NCI-H1092 (cell line): ENCODE measurements at places on chromosomes 6 and 20.

- DNase-seq = no peak
These were observed 695.0 kb downstream of the COL12A1 start for GRCh38 chr6:74510878-74511277.

- no peak for DNase-seq
These were observed 371.6 kb downstream of the BCKDHB start for GRCh38 chr6:80478030-80478429.

DNA sequence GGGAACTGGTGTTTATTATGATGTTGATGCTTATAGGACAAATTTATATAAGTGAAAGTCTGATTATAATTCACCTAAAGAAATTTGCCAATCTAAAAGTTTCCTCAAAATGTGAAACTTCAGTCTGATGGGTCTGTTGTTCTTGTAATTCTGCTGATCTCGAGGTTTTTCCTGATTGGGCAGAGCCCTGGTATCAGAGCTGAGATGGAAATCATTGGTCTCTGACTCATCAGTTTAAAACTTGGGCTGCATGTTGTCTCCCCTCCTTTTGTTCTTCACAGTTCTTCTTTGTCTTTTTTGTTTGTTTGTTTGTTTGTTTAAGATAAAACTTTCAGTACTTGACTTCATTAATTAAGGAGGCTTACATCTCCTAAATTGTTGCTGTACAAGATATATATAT lies 5.9 kb downstream of the SMAP1 start:
- DNase-seq = no peak

DNA sequence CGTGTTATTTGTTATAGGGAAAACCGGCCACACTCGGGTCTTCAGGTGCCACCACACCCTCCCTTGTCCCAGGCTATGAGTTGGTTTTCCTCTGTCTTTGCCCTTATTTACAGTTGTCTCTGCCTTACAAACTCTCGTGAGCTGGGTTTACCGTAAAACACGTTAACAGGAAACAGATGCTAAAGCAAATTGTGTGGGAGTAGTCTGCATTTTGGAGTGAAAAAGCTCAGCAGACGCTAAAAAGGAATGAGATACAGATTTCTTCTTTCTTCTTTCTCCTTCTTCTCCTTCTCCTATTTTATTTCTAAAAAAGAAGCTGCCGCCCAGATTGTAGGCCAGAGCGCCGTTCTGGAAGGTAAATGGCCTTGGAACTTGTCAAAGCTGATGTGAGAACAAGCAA lies 51.9 kb downstream of the APCDD1L start:
- DNase-seq = no peak

DNA sequence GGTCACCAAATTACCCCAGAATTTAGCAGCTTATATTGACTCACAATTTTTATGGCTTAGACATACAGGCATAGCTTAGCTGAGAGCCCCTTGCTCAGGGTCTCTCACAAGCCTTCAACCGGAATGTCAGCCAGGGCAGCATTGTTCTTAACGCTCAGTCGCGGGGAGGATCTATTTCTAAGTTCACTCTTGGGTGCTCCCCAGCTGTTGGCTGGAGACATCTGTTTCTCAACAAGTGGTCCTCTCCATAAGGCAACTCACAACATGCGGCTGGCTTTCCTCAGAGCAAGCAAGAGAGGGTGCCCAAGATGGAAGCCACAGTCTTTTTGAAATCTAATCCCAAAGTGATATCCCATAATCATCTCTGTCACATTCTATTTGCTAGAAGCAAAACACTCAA lies 46.6 kb downstream of the SLX4IP start:
- no peak for DNase-seq

- DNase-seq = no peak
These were observed 112.1 kb upstream of the BCLAF1 start for GRCh38 chr6:136401749-136402148.

- no peak for DNase-seq
These were observed 207.1 kb downstream of the NFATC2 start for GRCh38 chr20:51335329-51335841.

DNA sequence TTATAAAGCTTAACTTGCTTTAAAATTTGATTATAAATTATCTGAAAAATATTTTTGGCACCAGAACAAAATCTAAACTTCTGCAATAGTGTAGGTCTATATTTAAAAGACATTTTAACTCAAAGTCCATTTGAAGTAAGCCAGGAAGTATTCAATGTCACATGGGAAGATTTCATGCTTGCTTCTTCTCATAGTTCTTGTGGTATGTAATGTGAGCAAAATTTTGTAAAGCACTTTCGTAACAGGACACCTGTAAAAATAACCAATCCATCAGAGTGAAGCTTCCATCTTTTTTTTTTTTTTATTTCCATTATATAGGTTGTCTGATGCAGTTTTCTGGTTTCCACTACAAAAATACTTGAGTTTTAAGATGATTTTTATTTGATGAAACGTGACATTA lies 386.1 kb downstream of the LAMA2 start:
- DNase-seq = no peak

GRCh38 chr6:62974452-62974851 lies 236.8 kb upstream of the FKBP1C start:
- DNase-seq = no peak

- DNase-seq = no peak
These were observed 426.7 kb upstream of the ID4 start for GRCh38 chr6:19410481-19410880.

DNA sequence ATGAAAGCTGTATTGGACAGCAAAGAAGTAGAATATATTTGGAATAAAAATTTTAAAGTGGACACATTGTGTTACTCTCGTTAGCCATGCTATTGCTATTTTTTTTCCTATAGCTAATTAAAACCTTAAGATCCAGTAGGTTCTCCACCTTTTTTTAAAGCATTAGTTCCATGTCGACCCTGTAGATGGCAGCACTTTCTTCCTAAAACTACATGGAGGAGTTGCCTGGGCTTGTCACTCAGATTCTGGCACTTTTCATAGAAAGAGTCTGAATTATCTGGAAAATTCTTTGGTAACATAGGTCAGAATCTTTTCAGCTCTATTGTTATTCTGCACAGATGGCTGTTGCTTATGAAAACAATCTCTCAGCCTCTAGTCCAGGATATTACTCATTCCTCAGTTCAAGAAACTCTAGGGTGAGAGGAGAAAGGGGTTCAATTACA lies 42.0 kb upstream of the ESR1 start:
- peak; percentile 43 for DNase-seq

GRCh38 chr20:38136421-38137245 lies 28.4 kb downstream of the TGM2 start:
- no peak for DNase-seq

GRCh38 chr6:7628479-7628878 lies 38.5 kb downstream of the SNRNP48 start:
- no peak for DNase-seq

DNA sequence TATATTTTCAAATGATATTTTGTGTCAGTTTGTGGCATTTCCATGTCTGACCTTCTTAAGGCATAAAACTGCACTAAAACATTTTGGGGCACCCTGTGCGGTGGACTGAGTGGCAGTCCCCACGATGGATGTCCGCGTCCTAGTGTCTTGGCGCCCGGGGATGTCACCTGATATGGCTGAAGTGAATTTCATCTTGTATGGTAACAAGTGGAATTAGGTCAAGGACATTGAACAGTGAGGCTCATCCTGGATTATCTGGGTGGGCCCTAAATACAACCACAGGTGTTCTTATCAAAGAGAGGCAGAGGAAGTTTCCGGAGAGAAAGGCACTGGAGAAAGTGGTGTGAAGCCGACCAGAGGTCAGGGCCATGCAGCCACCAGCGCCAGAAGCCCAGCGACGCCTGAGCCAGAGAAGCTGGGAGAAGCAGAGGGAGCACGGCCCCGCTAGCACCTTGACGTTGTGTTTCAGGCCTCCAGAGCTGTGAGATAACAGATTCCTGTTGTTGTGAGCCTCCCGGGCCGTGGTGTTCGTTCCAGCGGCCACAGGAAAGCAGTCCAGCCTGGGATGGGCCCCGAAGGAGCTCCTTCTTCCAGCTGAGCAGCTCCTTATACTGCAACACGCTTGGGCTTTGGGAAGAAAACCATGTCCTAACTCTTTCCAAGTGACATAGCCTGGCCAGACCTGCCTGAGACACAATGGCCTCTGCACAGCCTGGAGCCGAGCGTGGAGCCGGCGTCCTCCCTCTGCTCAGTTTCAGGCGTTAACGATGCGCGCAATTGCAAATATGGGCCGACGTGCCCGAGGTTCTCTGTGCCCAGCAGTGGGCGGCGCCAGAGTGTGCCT lies 22.5 kb downstream of the THBS2 start:
- DNase-seq = no peak

DNA sequence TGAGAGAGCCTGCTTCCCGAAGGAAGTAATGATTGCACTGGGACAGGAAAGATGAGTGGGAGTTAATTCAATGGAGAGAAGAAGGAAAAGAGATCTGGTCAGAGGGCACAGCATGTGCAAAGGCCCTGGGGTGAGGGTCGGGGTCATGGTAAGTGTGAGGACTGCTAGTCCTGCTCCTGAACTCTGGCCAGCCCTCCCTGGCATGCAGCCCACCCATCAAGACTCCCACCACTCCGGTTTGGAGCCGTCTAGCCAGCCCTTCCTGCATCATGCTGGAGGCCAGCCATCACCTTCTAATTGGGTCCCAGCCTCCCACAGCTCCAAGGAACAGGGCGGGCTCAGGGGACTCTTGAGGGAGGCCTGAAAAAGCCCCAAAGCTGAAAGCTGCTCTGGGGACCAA lies 42.1 kb downstream of the SRSF3 start:
- no peak for DNase-seq

- no peak for DNase-seq
These were observed 392.3 kb downstream of the PLCB1 start for GRCh38 chr20:8524101-8525016.

GRCh38 chr6:41715795-41716515 lies 19.5 kb downstream of the TFEB start:
- DNase-seq = no peak

DNA sequence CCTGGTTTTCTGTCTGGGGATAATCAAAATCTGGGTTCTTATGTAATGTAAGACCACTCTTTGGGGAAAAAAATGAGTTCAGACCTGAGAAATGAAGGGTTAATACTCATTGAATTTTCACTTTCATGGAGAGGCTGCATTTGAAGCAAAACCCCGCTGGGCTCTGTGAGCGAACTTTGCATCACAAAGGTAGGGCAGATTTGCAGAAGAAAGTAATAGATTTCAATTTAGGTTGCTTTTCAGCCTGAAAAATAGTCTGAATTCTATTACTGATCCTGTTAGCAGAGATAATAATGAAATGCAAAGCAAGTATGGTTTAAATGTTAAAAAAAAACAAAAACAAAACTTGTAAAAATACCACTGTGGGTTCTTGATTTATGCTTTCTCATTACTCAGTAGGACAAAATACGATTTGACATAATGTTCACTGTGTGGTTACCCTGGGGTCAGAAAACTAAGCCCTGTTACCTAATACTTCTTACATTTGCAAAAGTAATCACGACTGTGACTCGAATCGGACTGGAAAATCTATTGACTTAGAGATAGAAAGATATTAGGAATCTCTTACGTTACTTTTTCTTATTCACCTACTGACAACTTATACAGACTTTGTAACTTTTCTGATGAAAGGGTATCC lies 72.2 kb downstream of the UST start:
- DNase-seq = no peak

- no peak for DNase-seq
These were observed 43.3 kb upstream of the MRPS10 start for GRCh38 chr6:42260972-42261371.

- DNase-seq = no peak
These were observed 36.2 kb downstream of the EYA4 start for GRCh38 chr6:133277228-133277899.

DNA sequence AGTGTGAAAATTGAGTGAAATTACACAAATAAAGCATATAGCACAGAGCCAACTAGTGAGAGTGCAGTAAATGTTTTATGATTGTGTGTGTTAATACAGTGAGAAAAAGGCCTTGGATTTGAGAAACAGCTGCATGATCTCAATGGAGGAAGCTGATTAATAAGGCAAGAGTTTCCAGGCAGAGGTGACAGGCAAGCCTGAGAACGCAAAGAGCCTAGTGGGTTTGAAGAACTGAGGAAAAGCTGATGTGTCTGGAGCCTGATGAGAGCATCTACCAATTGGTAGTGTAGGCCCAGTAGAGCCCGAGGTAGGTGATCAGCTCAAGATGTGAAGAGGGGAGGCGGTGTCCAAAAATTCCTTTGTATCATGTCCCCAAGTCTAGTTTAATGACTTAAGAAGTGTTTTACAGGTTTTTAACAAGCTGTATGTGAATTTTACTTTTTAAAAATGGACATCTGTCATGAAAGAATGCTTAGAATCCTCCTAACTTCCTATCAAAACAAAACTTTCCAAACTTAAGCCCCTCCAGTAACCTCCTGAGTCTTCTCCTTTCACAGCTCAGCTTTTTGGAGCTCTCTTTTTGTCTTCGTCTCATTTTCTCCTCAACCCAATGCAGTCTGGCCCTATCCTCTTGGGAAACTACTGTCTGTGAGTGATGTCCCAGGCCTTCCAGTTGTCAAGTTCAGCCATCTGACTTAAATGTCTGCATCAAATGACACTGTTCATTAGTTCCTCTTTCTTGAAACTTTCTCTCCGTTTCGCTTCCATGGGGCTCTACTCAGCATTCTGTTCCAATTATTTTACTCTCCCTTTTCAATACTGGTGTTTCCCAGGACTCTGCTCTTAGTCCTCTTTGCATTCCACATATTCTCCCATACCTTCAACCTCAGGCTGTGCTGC lies 1.2 kb downstream of the CDC40 start:
- no peak for DNase-seq

GRCh38 chr6:87617405-87617804 lies 27.5 kb downstream of the ORC3 start:
- no peak for DNase-seq

GRCh38 chr20:41245086-41245707 lies 72.3 kb downstream of the ZHX3 start:
- DNase-seq = peak; percentile 11

GRCh38 chr6:152270301-152270925 lies 366.7 kb downstream of the SYNE1 start:
- no peak for DNase-seq

DNA sequence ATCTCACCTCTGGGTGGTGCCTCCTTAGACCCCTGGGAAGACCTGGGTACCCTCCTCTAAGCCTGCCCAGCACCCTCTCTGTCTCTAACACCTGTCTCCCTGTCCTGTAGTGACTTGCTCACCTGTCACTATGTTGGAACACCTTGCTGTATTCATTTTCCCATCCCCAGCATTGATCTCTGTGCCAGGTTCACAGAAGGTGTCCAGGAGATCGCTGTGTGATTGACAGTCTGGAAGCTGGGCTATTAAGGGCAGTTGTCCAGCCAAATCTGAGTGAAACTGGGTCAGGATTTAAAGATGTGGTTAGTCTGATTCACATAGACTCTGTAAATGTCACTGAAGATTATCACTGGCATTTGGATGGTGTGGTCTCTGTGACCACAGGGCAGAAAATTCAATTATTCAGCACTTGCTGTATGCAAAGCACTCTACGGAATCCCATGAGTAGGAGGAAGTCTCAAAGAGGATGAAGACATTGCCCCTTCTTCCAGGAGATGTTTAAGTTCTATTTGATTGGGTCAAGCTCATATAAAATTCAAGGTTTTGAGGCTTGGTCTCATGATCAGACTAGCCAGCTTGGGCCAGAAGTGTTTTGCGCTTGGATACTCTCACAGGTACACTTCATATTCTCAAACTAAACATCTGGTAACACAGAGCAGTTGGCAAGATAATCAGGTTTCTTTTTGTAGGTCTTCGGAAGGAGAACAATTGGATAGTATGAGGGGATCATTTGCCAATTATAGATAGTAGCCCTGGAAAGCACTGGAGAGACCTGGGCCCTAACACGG lies 57.8 kb upstream of the TAGAP start:
- no peak for DNase-seq
